Spinal cord (tissue), 10 donors: ENCODE measurements at places on chromosomes 4 and X. TPM values are rescaled to one million over a fixed set of nuclear protein-coding genes. Genes with fewer than 3 reads are reported as not detected.

ACE2 gene
- 0.30 TPM for total RNA-seq

GPR82 gene
- 0.10 TPM for total RNA-seq

NEXMIF gene
- 23.9 TPM for total RNA-seq

GRCh38 chr4:130608121-130608520 lies 1512.2 kb downstream of the C4orf33 start:
- H3K4me1 ChIP-seq = no peaks in the 10 kb centered on the region
- no peak overlapping the region for H3K4me3 ChIP-seq
- no peak overlapping the region for H3K27ac ChIP-seq
- H3K27me3 ChIP-seq = no peaks in the 10 kb centered on the region
- H3K36me3 ChIP-seq = no peaks in the 10 kb centered on the region

DNA sequence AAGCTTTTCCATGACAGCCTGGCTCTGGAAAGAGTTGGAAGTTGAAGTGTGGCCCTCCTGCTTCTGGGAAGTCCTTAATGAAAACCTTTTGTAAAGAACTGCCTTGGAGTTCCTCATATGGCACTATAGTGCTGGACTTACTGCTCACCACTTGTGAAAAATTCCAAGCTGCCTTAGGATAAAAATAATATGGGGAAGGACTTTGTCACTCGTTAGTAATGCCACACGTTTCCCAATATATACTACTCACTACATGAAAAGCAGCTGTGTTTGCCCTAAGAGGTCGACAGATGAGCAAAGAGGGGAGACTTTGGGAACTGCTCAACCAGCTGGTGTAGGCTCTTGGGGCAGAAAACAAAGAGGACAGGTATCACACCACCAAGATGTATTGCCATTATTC lies 11.7 kb downstream of the OPHN1 start:
- H3K4me1 ChIP-seq = no peaks in the 10 kb centered on the region
- no peak for DNase-seq
- no peak overlapping the region for H3K27ac ChIP-seq
- no peaks in the 10 kb centered on the region for H3K27me3 ChIP-seq
- H3K36me3 ChIP-seq = no peaks in the 10 kb centered on the region
- H3K4me3 ChIP-seq = no peak overlapping the region

GRCh38 chrX:133646719-133647116 lies 231.4 kb upstream of the GPC4 start:
- no peaks in the 10 kb centered on the region for H3K4me1 ChIP-seq
- H3K4me3 ChIP-seq = no peak overlapping the region
- no peaks in the 10 kb centered on the region for H3K27me3 ChIP-seq
- no peaks in the 10 kb centered on the region for H3K36me3 ChIP-seq

GRCh38 chr4:71992571-71993312 lies 39.1 kb upstream of the NPFFR2 start:
- H3K4me3 ChIP-seq = no peak overlapping the region
- H3K27me3 ChIP-seq = no peaks in the 10 kb centered on the region
- DNase-seq = no peak
- H3K27ac ChIP-seq = no peak overlapping the region
- no peaks in the 10 kb centered on the region for H3K4me1 ChIP-seq

DNA sequence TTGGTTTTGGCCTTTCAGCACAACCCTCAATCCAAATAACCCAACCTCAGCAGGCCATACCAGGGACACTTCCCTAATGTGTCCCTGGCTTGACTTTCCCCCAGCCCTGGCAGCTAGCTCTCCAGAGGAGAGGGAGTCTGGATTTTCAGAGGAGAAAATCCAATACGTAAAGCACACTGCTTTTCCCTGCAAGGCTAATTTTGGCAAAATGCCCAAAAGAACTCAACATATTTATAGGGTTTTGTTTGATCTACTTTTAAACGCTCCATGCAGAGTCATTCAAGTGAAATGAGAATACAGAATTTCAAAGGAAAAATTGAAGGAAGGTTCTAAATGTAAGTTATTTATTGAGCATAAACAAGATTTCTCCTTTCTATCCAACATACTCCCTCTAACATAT lies 167.2 kb downstream of the SH3KBP1 start:
- no peak for DNase-seq
- no peaks in the 10 kb centered on the region for H3K36me3 ChIP-seq
- H3K27me3 ChIP-seq = no peaks in the 10 kb centered on the region
- H3K27ac ChIP-seq = no peak overlapping the region

DNA sequence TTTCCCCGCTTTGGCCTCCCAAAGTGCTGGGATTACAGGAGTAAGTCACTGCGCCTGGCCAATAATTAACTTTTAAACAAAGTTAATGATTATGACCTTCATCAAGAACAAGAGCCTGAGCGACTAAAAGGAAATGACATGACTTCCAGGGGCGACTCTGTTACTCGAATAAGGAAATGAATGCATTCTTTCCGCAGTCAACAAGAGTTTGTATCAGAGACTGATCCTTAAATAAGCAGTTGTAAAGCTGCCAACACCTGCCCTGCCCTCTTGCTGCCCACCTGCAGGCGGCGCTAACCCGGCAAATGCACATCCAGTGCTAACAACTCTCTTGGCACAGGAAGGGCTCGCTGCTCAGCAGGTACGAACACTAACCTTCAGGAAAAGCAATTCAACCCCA lies 27.3 kb downstream of the WDR1 start:
- H3K36me3 ChIP-seq = peaks cover 99% of the 10 kb centered on the region
- peaks cover 21% of the 10 kb centered on the region for H3K4me1 ChIP-seq
- H3K27me3 ChIP-seq = no peaks in the 10 kb centered on the region
- no peak overlapping the region for H3K27ac ChIP-seq

DNA sequence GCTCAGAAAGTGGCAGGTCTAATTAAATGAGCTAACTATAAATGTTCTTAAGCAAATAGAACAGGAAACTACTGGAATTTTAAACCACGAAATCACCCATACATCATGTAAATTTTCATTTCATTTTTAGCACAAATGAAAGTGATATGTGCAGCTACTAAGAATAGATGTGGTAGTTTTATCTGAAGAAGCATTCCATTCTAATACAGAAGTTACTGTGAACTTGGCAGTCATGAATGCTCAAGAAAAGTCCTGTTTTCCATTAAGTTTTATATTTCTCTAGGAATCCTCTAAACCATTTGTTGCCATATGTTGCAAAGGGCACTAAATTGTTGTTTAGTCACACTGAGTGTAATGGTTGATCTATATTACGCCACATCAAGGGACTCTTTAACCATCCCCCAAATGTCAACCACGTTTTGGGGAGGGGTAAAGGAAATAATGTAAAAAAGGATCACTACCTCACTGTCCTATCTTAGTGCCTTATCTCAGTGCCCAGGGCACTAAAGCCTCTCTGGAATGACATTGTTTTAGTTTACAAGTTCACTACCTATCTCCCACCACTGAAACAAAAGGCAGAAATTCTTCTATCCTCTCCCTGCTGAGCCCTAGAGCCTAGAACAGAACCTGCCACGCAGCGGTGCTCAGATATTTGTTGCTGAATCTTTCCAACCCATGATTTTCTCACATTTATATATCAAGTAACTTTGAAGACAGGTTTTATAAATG lies 118.0 kb downstream of the SHISA3 start:
- no peak for DNase-seq
- no peak overlapping the region for H3K27ac ChIP-seq
- no peaks in the 10 kb centered on the region for H3K27me3 ChIP-seq
- H3K36me3 ChIP-seq = no peaks in the 10 kb centered on the region
- H3K4me3 ChIP-seq = no peak overlapping the region

GRCh38 chr4:36304138-36304681 lies 22.8 kb downstream of the DTHD1 start:
- no peaks in the 10 kb centered on the region for H3K36me3 ChIP-seq
- H3K27me3 ChIP-seq = no peaks in the 10 kb centered on the region
- H3K4me3 ChIP-seq = no peak overlapping the region
- H3K27ac ChIP-seq = no peak overlapping the region
- no peaks in the 10 kb centered on the region for H3K4me1 ChIP-seq
- no peak for DNase-seq

DNA sequence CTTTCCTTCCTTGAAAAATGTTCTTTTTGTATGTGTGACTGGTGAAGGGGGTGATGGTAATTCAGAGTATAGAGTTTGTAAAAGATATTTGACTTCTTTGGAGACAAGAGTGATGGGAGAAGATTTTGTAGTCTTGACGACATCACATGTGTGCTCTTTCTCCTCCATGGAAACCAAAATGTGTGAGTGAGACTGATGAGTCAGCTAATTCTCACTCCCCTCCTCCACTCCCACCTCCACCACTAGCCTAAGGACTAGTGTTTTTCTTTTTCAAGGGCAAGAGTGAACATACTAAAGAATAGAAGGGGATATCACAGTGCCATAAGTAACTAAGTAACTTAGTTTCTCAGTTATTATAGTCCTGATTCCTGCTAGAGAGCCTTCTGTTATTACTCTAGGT lies 14.0 kb upstream of the DGKK start:
- peaks cover 6% of the 10 kb centered on the region for H3K27me3 ChIP-seq
- DNase-seq = no peak
- H3K4me1 ChIP-seq = no peaks in the 10 kb centered on the region
- no peak overlapping the region for H3K4me3 ChIP-seq
- H3K36me3 ChIP-seq = no peaks in the 10 kb centered on the region
- H3K27ac ChIP-seq = no peak overlapping the region

DNA sequence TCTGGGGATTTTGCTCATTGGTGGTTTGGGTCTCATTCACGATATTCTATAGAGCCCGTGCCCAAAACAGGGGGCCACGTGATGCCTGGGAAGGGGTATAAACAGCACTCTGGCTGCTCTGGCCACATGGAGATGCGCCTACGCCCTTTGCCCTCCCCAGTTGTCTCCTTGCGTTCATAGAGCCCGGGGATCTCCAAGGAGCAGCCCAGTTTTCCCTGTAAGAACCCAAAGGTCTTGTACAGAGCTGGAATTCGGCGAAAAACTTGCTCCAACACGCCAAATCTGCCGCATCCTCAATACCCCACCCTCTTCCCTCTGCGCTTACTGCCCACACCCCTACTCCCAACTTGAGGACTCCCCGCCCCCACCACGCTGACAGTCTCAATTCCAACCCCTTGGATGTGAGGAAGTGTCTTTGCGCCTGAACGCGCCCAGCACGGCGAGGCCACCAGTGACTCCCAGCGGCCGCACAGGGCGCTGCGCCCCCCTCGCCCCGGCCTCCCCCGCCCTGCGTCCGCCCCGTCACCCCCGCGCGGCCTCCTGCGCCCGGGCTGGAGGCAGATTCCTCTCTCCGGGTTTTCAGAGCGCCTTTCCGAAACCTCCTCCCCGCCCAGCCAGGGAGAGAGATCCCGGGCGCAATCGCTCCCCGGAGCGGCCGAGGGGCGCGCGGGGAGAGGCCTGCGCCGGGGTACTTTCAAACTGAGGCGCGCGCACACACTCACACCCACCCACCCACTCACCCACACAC lies at the start of gene NHS:
Gene NHS (plus strand): TSS at position 582 of the 748 bp plus-strand sequence. CDS start 558 bp downstream, outside the sequence.
- peak within 1 kb of the TSS; percentile 64 for H3K4me3 ChIP-seq
- DNase-seq = peak; percentile 80

DNA sequence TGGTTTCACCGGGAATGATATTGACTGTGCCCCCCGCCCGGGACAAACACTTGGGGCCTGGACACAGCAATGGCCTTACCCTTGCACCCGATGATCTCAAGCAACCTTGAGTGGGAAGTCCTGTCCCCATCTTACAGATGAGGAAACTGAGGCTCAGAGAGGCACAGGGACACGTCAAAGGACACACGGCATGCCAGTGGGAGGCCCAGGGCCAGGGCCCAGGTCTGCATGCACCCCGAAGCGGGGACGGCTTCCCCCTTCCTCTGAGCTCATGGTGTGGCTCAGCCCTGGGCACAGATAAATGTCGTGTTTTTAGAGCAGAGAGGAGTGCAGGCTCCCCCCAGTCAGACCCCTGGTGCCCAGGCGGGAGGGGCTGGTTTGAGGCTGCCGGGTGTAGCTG lies 33.9 kb upstream of the HTRA3 start:
- peaks cover 9% of the 10 kb centered on the region for H3K36me3 ChIP-seq
- H3K27me3 ChIP-seq = no peaks in the 10 kb centered on the region
- H3K4me3 ChIP-seq = no peak overlapping the region
- no peaks in the 10 kb centered on the region for H3K4me1 ChIP-seq

GRCh38 chr4:104489731-104490095 lies 5.0 kb downstream of the CXXC4 start:
- H3K4me3 ChIP-seq = no peak overlapping the region
- peak overlapping the region; percentile 88 for H3K27ac ChIP-seq
- no peaks in the 10 kb centered on the region for H3K27me3 ChIP-seq
- peaks cover 6% of the 10 kb centered on the region for H3K4me1 ChIP-seq
- H3K36me3 ChIP-seq = no peaks in the 10 kb centered on the region
- DNase-seq = no peak

DNA sequence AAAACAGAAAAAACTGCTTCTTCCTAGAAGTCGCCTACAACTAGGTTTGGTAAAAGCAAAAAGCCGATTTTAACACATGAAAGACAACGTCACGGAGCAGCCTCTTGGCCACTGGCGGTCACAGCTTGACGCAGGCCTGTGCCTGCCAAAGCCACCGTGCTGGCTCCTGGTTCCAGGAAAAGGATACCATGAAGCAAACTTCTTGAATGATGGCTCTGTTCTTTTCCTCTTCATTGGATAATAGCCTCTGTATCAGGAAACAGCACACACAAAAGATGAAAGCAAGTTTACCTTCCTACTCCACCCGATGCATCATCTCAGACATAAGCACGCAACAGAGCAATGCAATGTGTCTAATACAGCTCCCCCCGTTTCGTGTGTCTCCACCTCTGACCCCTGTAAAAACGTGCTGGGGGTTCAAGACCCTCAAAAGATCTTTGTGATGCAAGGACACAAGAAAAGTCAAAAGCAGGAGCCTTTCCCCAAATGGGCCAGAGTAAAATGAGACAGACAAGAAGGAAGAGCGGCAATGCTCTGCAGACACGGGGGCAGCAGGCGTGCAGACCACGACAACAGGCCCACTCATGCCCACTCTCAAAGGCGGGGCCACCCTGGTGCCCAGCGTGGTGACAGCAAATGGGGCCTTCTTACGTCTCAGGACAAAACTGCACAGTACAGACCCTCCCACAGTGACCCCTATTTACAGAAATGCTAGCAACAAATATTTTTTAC lies 19.4 kb downstream of the GAK start:
- peak overlapping the region; percentile 8 for H3K27ac ChIP-seq
- peaks cover 37% of the 10 kb centered on the region for H3K4me1 ChIP-seq
- H3K27me3 ChIP-seq = no peaks in the 10 kb centered on the region
- H3K36me3 ChIP-seq = peaks cover 57% of the 10 kb centered on the region

DNA sequence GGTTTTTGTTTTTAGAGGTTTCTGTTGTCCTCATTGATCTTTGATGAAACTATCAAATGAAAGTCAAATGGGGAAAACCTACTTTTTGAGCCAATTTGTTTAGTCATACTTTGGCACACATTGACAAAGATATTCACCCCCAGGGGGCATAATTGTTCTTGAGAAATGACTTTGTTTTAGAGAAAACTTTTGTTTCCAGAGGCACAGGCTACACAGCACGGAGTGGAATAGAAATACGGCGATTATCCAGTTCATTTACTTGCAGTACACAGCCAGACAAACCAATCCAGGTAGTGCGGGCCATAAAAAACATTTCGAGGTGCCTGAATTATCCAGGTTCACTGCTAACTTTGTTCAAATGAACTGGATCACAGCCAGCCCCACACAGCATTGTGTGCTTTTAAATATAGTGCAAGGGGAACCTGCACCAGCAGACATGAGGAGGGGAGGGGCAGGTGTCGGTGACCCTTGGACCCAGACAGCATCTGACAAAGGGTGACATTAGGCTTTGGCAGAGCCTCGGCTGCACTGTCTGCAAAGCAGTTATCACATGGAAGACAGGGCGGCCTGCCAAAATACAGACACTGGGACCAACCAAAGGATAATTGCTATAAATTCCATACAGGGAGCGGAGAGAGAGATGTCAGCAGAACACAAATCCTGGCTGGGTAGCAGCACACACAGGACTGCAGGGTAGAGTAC lies 179.6 kb upstream of the NOCT start:
- H3K27me3 ChIP-seq = no peaks in the 10 kb centered on the region
- H3K4me3 ChIP-seq = no peak overlapping the region
- no peak for DNase-seq
- H3K36me3 ChIP-seq = no peaks in the 10 kb centered on the region
- H3K27ac ChIP-seq = no peak overlapping the region
